ENCODE measurements at places on chromosomes 12 and 14.

GRCh38 chr12:51678086-51678724 is 87.2 kb downstream of the SCN8A start:
- peak; percentile 99 for ATAC-seq

- no peak for ATAC-seq
These were observed 78.5 kb upstream of the FBRSL1 start for GRCh38 chr12:132411457-132411856.

DNA sequence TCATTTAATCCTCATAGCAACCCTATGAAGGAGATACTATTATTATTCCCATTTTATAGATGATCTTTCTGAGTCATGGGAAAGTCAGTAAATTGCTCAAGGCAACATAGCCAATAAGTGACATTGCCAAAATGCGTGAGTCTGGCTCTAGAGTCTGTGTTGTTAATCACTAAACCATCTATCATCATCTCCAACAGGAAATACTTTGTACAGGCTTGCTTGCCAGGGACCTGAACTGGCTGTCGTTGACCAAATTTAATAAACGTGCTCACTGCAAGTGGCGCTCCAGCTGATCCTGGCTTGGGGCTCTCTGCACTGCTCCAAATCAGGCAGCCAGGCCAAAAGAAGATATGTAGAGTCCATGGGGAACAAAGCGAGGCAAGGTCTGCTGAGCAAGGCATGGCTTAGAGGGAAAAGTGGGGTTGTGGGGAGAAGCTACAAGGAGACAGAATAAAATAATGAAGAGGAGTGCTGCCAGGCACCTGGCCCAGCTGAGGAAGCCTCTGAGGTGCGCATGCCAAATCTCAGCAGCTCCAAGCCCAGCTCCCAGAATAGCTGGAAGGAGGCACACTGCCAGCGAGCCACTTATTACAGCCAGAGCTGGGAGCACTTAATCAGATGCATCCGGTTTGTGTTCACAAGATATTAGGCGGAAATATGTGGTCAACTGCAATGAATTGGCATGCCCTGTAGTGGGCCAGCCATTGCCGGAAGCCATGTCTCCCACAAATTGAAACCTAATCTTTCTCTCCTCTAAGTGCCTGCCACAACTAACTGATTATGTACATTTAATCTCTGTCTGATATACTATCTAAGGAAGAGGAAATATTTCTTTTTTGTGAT is 43.3 kb upstream of the PTPRO start:
- peak; percentile 94 for ATAC-seq

DNA sequence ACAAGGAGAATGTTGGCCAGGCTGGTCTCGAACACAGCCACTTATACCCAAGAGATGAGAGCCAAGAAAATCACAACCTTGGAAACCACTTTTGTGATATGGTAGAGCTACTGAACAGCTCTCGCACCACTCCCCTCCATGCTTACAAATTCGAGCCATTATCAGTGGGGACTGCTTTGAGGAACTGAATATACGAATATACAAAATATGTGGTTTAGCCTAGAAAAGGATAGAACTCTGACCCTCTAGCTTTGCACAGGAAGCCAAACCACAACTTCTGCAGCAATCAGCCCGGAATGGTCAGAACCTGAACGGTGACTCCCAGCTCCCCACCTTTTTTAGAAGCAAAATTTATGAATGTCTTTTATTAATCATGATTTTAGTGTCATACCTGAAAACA is 129.8 kb upstream of the TMEM132C start:
- ATAC-seq, result no peak

DNA sequence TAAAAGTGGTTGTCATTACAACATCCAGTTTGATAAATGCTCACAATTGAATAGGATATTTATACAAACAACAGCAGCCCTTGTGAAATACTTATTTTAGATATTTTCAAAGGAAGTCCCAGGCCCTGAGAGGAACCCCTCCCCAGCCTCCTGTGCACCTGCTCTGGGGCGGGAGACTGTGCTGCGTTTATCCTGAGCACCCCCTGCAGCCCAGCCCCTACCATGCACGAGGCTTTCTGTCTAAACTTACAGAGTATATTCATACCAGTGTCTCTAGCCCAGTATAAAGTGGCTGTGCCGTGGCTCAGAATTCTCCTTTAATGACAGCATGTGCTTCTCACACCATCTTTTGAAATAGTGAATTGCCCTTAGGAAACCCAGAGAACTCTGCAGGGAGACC is 1084.3 kb downstream of the TMEM121 start:
- ATAC-seq, result no peak

GRCh38 chr14:63178912-63179311 is 25.3 kb upstream of the RHOJ start:
- no peak for ATAC-seq

GRCh38 chr14:63993992-63994391 is 141.2 kb downstream of the SYNE2 start:
- no peak for ATAC-seq

GRCh38 chr12:31117203-31118011 is 43.7 kb downstream of the DDX11 start:
- peak; percentile 82 for ATAC-seq

GRCh38 chr14:87767567-87767901 is 225.4 kb downstream of the GALC start:
- no peak for ATAC-seq

GRCh38 chr12:20305470-20305869 is 62.9 kb upstream of the PDE3A start:
- ATAC-seq, result no peak

DNA sequence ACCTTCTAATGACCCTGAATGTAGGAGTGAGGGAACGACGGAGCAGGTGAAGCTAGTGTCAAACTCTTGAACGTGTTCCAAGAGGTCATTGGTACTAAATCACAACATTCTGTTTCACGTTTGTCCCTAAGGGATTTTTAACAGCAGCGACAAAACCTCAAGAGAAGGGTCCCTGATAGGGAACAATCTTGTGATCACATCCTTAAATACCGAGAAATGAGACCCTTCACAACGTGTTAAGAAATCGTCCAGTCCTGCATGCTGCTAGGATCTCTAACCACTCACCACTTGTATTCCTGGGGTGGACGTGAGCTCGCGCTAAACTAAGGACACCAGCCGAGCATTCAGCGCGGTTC is 134.1 kb upstream of the KRAS start:
- peak; percentile 4 for ATAC-seq

- ATAC-seq, result no peak
These were observed 417.7 kb downstream of the FLRT2 start for GRCh38 chr14:85947461-85948139.

DNA sequence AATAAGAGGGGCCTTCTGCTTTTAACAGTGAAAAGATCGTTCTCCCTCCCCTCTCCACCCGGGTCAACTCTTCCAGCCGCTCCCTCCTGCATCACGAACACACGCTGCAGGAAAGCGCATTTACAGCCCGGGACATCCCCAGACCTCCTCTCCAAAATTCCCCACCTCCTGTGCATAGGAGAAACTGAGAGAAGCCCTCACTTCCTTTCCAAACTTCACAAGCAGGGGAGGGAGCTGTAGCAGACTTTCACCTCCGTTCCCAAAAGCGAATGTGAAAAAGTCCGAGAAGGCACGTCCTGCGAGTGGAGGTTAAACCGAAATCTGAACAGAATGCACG is 513 bp downstream of the BCAT1 start:
- peak; percentile 62 for ATAC-seq

DNA sequence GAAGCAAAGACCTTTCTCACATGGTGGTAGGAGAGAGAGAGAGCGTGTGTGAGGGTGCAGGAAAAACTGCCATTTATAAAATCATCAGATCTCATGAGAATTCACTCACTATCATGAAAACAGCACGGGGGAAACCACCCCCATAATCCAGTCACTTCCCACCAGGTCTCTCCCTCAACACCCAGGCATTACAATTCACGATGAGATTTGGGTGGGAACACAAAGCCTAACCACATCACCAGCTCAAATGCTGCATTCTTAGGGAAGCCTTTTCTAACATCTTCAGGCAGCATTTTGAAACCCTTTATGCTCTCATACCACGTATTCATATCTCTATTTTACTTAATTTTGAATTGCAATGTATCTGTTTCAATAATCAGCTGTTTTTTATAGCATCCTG is 165.9 kb downstream of the TMTC3 start:
- no peak for ATAC-seq

DNA sequence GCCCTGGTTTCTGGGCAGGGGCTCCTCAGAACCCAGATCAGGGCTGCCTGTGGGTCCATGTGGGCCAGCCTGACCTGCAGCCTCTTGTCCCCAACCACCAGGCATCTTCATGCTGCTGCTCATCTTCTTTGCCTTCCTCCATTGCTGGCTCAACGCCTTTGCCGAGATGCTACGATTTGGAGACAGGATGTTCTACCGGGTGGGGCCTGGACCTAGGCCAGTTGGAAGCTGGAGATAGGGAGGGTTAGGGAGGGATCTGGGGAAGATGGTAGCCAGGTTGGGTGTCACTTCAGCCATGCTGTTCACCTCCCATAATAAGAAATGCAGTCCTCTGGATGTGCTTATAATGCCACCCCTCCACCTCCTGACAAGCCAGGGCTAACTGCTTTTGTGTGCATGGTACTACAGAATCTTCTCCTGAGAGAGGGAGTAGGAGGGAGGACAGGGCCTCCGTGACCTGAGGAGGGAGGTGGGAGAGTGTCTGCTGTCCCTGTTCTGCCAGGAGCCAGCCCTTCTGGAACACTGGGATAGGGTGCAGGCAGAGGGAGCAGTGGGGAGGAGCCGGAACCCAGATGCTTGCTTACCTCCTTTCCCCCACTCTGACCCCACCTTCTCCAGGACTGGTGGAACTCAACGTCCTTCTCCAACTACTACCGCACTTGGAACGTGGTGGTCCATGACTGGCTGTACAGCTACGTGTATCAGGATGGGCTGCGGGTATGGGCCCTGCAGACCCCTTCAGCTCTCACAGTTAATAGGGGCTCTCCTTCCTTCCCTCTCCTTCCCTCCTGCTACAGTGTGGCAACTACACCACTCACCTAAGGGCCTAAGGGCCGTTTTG is 17.6 kb downstream of the SOAT2 start:
- no peak for ATAC-seq

- ATAC-seq, result no peak
These were observed 57.8 kb downstream of the KDM5A start for GRCh38 chr12:331287-331686.

DNA sequence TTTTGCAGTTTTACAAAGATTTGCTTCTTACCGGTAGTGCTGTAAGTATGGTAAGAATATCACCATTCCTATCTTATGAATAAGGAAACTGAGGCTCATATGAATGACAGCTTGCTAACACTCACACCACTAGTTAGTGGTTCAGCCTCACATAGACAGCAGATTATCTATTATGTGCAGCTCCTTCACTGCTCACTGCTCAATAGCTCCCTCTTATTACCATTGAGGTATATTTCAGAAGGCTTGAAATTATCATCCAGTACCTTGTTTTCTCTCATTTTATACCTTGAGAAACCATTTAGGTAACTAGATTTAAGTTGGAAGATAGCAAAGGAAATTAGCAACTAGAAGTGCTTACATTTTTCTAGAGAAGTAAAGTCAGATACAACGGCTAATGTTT is 15.5 kb downstream of the RIC8B start:
- no peak for ATAC-seq
